ENCODE measurements at places on chromosomes 6 and 20.

DNA sequence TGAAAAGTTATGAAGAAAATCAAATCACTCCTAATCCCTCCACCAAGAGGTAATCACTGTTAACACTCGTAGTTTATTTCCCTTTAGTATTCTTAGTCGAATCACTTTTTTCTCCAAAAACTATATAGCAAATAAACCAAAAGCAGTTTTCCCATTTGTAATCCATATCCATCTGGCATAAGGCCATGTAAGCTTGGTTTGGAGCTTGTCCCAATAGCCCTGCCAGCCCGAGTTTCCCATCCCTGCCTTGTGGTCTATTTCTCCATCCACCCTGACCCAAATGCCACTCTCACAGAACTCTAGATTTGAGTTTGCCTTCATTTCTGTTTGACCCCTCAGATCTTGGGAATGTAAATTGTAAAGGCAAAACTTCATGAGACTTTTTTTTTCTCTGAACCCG is 71.8 kb upstream of the DSP start:
- no peak for DNase-seq

- DNase-seq: no peak
Observed at GRCh38 chr6:157759028-157759427, 64.0 kb upstream of the SNX9 start.

DNA sequence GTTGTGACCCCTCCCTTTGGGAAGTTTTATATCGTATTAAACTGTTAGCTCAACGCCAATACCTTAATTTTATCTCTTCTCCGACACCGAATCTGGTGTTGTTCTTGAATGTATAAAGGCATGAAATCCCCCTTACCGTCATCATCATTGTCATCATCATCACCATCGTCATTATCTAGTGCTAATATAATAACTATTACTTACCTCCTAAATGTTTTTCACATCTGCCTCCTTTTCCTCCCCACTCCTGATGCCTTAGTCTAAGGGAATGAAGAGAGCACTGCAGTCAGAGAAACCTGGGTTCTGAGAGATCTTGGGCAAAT is 677 bp upstream of the ZBTB24 start:
- DNase-seq: no peak

DNA sequence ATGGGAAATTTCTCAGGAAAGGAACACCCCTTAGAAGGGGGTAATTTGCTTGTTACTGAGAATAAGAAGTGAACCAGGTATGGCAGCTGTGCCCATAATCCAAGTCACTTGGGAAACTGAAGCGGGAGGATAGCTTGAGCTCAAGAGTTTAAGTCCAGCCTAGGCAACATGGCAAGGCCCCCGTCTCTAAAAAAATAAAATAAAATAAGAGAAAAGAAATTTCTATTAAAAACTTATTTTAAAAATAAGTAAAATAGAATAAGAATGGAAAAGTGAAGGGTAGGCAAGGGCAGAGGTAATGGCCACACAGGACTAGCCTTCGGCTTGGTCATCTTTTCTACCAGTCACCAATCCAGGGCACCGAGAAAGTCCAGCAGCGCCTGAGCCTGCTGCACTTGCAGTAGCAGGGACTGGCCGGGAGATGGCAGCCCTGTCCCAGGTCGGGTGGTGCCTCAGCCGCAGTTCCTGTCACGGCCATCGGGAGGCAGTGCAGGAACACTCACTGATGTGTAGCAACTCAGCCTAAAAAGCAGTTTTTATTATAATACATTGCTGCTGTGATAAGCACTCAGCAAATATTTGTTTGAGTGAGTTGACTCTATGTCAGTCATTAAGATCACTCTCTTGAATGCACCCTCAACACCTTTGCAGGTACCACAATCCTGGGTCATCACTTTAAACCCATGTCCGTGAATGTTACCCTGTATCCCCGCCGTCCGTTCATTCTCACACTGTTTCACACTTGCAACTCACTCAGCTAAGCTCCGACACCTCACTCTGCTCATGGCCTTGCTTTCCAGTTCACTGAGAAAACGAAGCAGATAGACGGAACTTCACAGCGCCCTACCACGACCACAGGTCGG is 23.2 kb upstream of the GCM1 start:
- DNase-seq: peak; percentile 84

- DNase-seq: no peak
Observed at GRCh38 chr20:8155812-8156211, 23.7 kb downstream of the PLCB1 start.

GRCh38 chr20:43187476-43188233 is 2.1 kb downstream of the PTPRT start:
- DNase-seq: peak; percentile 82

DNA sequence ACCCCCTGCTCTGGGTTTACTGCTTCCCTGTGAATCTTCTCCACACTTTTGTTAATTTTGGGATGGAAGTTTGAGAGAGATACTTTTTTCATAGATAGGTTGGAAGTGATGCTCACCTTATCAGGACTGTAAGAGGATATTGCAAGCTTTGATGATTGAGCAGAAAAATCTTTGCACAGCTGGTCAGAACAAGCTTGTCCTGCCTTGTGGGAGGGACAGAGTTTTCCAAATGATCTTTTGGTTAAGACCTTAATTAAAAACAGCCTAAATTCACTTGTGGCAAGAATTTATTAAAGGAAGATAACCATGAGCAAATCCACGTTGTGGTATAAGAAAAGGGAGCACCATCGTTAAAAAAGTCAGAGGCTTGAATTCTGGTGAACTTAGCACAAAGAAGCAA is 32.2 kb downstream of the E2F3 start:
- no peak for DNase-seq

- no peak for DNase-seq
Observed at GRCh38 chr20:3755814-3756480, 11.6 kb downstream of the ADISSP start.

DNA sequence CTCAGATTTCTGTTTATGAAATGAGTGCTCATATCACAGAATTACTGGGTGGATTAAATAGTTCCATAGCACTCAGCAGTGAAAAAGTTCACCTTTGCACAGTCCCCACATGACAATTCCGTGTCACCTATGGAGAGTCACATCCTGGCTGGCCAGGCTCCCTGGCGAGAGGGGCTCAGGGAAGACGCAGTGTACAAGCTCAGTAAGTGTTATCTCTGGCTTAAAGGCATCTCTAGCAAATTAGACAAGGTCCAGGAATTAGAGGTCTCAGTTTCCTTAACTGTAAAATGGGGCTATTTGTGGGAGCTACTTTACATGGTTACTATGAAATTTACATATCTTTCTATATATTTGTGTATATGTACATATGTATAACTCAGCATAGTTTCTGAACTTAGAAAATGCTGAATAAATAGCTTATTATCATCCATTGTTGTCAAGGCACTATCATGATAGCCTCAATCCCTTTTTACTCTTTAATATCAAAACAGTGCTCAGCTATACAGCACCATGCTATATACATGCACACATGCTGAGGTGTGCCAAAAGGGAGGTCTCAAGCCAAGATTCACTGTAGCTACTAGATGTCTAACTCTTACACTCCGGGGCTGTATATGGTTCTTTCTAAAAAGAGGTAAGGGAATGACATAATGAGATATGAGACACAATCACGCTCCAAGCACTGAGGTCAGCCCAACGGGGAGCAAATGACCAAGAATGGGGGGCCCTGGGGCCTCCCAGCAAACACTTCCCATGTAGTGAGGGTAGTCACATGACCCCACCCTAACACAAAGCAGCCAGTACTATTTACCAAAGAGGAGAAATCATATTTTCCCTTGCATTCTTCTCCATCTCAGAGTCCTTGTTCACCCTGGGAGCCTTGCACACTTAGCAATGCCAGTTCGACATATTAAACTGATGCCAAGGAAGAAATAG is 59.4 kb downstream of the SLC22A23 start:
- DNase-seq: no peak

All from iPS-NIHi11 (cell line).